ENCODE measurements at places on chromosomes 4 and X.

DNA sequence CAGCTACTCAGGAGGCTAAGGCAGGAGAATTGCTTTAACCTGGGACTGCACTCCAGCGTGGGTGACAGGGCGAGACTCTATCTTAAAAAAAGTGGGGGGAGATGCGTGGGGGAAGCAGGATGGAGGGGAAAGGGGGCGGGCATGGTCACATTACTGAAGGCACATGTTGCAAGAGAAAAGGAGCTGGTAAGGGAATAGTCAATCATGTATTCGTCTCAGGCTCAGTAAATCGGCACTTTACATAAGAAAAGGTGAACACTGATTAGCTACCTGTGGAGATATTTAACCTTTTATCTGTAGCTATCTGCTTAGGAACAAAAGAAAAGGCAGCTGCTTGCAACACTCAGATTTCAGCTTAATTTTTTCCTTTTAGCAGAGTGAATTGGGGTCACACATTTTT lies 132.5 kb downstream of the PLS3 start:
- no peak for DNase-seq

DNA sequence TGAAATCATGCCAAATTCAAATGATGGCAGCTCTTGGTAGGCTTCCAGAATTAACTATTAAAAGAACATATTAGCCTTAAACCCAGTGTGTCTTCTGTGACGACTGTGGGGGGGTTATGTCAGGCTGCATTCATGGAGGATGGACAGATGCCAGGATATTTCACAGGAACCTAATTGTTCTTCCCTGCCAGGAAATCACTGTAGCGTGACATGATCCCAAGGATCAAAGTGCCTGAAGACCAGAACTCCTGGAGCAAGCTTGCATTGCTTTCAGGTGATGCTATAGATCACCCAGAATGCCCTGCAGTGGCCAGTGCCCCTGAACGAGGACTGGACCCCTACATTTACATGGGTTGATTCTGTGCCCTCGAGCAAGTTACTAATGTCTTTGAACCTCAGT lies 1093.0 kb upstream of the TENM3 start:
- DNase-seq: no peak

DNA sequence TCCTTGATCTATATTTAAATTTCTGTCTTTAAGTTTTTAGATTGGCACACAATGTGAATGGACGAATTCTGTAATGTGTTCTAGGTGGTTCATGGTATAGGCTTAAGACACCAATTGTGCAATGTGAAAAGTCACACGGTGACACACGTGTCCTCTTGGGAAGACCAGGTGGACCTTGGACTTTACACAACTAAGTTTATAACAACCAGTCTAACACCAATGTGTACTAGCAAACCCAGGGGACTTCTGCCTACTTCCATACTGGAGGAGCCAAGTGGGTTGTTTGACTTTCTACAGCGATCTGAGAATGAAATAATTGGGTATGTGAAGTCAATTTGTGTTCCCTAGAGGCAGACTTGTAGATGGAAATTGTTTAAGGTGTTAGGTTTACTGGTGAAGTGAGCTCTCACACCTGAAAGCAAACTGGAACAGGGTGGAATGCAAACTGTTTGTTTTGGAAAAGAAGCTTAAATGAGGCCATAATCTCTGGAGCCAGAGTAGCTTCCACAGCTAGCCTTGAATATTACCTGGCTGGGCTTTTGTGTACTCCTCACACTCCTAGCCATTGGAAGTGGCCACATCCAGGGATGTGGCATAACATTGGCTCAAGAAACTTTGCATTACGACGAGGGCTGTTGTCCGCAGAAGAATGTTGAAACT lies 45.9 kb upstream of the WDR1 start:
- DNase-seq: no peak

DNA sequence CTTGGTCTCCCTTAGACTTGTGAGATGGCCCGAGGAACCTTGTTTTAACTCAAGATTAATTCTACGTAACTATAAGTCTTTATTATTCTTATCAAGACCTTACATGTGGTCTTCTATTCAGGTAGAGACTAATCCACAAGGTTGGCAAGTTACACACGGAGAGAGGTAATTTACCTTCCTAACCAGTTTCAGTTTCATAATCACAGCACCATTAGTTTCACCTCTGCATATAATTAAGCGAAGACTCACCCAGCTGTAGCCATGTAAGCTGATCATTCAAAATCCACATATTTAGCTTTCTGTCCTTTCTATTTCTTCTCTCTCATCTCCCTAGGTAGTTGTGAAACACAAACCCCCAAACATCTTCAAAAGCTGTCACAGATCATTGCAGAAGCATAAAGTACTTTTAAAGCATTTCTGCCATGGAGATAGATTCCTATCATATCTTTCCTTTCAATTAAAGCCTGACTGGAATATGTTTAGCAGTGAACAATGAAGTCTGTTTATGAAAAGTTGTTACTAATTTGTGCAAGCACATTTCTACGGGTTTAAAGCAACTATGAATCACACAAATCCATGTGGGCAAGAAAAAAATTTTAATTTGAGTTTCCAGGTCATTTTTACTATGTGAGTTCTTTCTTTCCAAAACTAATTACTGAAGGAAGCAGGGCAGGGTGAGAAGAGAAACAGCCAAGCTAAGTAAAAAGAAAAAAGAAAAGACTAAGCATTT lies 78.5 kb downstream of the BTC start:
- DNase-seq: no peak

GRCh38 chr4:82240410-82240809 lies 133.4 kb downstream of the HNRNPD start:
- no peak for DNase-seq

DNA sequence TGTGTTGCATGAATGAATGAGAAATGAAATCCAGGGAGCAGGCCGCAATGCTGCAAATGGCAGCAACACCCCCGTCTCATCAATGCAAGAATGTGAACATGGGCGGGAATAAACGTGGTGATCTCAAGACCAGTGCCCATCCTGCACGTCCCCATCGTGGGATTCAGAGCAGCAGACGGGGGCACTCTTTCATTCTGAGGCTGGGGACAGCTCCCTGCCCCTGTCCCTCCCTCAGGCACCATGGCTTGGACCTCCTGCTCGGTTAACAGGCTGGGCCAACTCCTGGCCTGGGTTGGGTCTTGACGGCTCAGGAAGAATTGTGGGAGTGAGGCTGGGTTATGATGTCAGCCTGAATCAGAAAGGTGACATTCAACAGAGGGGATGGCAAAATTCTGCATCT lies 78.9 kb downstream of the NSUN7 start:
- DNase-seq: no peak

- DNase-seq: no peak
Measured at GRCh38 chr4:61531188-61531587, 331.1 kb downstream of the ADGRL3 start.

DNA sequence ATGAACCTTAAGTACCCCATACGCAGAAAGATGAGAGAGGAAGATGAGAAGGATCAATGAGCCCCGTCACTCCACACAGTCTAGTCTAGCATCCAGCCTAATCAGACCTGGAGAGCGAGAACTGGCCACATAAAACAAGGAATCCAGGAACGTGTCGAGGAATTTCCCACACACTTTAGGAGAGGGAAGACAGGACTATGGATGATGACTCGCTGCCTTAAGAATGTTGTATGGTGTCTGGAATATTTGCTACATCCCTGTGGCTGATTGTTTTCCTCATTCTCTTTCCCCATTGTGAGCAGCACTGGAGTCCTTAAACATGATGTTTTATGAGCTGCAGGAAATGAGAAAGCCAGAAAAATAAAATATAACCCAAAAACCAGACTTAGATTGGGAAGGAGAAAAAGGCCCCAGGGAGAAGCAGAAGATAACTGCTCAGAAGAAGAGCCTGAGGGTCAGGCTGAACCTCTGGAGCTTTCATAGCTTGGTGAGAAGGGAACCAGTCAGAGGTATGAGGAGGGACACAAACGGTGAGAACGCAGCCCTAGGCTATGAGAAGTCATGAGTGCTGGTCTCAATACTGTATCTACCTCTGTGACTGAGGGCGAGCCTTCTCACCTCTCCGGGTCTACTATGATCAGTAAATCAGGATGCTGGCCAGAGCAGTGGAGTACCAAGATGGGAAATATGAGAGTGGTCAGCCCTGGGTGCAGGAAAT lies 139.5 kb upstream of the NOCT start:
- no peak for DNase-seq

DNA sequence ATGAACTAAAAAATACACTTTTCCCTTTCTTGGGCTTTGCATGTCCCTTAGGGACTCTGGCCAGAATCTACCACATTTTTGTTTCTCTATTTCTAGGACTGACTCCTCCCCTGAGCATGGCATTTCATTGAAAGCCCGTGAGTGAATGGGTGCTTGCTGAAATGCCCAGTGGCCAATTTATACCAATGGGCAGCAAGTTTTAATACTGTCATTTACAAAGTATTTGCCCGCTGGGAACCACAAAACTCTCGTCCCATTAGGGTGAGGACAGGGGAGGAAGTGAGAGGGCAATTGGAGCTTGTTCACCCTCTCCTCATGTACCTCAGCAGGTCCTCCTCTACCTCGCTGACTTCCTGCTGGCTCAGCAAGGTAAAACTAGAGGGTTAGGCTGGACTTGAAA lies 1.1 kb downstream of the SRPX2 start:
- DNase-seq: no peak

Data from activated T-cell treated with anti-CD3 and anti-CD28 coated beads, Interleukin-2, amount 50 U/mL, for 48 hours (primary cell).